Smooth muscle cell of the umbilical artery (primary cell): ENCODE measurements at places on chromosomes 3 and 15. TPM values are rescaled to one million over a fixed set of nuclear protein-coding genes. Genes with fewer than 3 reads are reported as not detected.

Gene CFAP20DC
- total RNA-seq, result 1.8 and 2.7 TPM in 2 replicates

Gene PSTPIP1
- total RNA-seq, result not detected in 2 replicates

Gene SLC2A2
- not detected in 2 replicates for total RNA-seq

Gene NEK10
- 2.7 and 3.8 TPM in 2 replicates for total RNA-seq

Gene SERPINI2
- not detected in 2 replicates for total RNA-seq

Gene AMT
- 0.28 and 0.89 TPM in 2 replicates for total RNA-seq

Gene GABRR3
- not detected in 2 replicates for total RNA-seq

Gene CISH
- 0.30 and 0.51 TPM in 2 replicates for total RNA-seq

Gene ADCY5
- 1.3 and 2.1 TPM in 2 replicates for total RNA-seq

Gene NLGN1
- 0.59 and 0.92 TPM in 2 replicates for total RNA-seq
